Type B pancreatic cell (in vitro differentiated cells): ENCODE measurements at places on chromosomes 5 and 9.

DNA sequence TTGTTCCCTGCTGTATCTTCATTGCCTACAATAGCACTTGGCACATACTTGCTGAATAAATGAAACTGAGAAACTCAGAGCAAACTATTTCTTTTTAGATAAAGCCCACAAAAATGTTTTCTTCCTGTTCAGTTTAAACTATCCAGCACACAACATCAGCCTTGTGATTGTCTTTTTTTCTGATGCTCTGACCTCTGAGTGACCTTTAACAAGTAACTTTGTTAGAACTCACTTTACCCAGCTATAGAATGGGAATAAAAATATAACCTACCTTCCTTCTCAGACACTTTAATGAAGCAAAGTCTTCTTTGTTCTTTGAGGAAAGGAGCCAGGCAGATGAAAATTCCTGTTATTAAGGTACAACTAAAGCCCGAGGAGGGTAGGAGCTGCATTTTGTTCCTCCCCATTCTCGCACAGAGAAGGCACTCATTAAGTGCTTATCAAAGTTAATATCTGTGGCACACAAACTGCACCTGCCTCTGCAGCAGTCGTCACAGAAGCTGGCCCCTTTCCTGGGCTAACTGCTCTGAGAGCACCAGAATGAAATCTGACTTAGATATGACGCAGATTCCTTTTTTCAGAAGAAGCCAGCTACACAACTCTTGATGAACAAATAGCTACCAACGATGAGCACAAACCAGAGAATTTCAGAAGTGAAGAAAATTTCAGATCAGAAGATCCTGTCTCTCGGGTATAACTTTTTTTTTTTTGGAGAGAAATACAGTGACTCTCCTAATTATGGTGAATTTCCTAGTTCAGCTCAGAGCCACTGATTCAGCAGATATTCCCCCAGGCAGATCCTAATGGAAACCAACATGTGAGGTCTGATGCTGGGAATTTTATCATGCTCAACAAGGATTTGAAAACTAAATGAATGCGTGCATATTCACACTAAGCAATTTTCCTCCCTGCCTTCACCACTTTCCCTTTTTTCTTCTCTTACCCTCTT lies 31.0 kb upstream of the NR3C1 start:
- no peak for DNase-seq

- no peak for DNase-seq
Observed at GRCh38 chr5:93277051-93277450, 304.0 kb downstream of the NR2F1-AS1 start.

DNA sequence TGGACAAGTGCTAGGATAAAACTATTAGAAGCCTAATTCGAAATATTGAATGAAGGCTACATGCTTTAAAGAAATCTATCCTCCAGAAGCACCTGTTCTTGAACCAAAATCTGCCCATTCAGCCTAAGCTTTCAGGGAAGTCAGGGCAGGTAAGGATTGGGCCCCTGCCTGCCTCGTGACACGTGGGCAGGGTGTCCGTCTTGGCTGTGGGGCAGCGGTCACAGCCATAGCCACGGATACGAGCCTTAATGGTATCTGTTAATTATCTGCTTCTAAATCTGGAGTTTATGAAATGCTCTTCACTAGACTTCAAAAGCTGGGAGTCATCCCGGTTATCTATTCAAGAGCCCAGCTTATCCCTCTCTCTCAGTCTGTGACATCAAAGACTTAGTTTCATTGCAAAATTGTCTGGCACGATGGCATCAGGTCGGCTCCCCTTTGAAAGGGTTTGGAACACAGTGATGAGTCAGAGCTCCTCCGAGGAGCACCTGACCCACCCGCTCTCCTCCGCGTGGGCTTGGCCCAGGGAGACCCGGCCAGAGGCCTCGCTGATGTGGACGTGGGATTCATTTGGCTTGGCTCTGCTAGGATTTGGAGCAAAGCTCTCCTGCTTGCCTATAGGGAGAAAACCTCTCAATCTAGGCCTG lies 135.9 kb downstream of the MACROH2A1 start:
- no peak for DNase-seq

DNA sequence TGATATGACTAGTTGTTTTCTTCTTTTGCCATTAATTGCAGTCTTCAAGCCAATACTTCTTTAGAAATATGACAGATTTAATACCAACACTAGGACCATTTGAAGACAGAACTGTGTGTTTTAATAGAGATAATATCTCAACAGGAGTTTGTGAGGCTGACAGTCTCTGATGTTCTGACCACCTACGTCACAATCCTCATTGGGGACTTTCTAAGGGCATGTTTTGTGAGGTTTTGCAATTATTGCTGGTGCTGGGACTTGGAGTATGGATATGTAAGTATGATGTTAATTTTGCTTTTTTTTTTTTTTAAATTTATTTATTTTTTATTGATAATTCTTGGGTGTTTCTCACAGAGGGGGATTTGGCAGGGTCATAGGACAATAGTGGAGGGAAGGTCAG lies 147.6 kb downstream of the ALDH1A1 start:
- no peak for DNase-seq

DNA sequence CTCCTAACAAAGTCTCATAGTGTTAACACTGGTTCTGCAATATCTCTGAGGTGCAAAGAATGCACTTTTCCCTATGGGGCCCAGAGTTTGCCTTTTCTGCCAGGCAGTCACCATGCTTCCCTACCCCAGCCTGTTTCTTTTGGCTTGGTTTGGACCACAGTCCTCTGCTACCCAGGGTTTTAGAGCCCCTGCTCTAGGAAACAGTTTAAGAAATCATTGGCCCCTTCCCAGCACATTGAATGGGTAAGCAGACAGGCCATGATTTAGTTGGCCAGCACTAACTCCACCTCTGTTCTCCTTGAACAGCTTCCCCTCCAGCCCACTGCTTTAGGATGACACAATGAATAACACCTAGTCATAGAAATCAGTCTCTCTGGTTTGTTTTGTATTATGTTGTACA lies 73.2 kb downstream of the UBAP1 start:
- no peak for DNase-seq

DNA sequence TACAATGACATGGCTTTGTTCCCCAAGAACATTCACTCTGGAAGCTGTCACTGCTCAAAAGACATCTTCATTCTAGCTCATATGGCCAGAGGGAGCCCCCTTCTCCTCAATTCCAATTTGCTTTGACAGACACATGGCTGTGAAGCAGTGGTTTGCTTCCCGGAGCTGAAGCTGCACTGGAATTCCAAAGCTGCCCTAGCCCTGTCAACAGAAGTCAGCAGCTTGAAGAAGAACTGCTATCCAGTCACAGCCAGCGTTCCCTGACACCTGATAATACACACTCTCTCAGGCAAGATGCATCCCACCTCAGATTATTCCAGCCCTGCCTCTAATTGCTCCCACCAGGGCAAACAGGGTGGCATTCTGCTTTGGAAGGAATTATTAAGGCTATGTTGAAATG lies 93.7 kb downstream of the SEMA5A start:
- DNase-seq = no peak

- no peak for DNase-seq
Observed at GRCh38 chr5:39772307-39772706, 347.5 kb upstream of the DAB2 start.

GRCh38 chr9:93569621-93570174 lies 6.7 kb upstream of the PHF2 start:
- DNase-seq = no peak

GRCh38 chr5:163261647-163262269 lies 175.6 kb upstream of the CCNG1 start:
- DNase-seq = no peak

- no peak for DNase-seq
Observed at GRCh38 chr5:171449426-171449825, 30.0 kb downstream of the FGF18 start.

DNA sequence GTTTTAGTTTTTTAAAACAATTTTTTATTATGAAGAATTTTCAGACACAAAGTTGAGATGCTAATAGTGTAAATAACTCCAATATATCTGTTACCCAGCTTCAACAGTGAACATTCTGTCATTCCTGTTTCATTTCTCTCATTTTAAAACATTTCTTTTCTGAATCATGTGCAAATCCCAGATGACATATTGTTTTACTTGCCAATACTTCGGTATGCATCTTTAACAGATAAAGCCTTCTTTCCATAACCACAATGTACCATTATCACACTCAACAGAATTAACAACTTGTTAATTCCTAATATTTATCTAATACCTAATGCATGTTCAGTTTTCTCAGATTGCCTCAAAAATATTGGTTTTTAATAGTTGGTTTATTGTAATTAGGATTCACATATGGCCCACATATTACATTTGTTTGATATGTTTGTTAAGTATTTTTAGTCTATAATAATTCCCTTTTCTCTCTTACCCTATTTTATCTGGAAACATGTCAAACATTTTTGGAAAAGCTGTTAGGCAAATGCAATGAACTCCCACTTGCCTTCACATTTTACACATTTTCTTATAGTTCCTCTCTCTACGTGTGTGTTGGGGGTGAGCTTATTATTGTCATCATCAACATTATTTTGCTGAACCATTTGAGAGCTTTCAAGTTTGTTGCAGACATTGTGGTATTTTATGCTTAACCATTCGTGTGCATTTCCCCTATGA lies 58.7 kb upstream of the ANKRD55 start:
- DNase-seq = no peak

- peak; percentile 89 for DNase-seq
Observed at GRCh38 chr5:181246276-181247049, 2.8 kb upstream of the RACK1 start.

- DNase-seq = no peak
Observed at GRCh38 chr9:88990729-88991065, 571 bp upstream of the S1PR3 start.

DNA sequence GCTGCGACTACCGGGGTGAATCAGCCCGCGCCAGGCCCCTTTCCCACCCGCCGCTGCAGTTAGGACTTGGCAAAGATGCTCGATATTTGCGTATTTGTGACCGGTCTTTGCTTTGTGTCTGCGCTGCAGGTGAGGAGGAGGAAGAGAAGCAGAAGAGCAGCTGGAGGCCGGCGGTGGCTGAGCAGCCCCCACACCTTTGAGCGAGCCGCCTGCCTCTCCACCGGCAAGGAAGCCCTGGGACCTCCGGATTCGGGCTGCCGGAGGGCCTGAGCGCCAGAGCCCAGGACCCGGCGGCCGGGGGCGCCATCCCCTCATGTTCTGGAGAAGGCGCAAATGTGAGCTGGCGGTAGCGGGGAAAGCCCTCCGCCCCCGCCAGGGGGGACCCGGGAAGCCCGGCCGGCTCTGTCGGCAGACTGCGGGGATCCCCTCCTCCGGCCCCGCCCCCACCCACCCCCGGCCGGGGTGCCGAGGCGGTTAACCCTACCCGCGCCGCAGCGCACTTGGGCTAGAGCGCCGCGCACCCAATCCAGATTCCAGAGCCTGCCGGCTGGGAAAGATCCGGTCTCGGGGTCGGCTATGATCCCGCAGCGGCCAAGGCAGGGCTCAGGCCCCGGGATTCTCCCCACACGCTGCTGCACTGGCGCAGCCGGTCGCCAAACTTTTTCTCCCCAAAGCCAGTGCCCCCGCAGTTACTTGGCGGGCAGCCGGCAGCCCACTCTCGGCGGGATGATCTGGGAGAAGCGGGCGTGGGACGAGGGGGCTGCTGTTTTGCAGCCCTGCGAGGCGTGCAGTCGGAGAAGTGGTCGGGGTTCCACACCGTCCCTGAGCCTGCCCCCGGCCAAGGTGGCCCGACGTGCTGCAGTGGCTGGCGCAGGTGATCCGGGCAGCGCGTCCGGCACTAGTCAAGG lies 800 bp upstream of the KCNN2 start:
- DNase-seq = peak; percentile 79

DNA sequence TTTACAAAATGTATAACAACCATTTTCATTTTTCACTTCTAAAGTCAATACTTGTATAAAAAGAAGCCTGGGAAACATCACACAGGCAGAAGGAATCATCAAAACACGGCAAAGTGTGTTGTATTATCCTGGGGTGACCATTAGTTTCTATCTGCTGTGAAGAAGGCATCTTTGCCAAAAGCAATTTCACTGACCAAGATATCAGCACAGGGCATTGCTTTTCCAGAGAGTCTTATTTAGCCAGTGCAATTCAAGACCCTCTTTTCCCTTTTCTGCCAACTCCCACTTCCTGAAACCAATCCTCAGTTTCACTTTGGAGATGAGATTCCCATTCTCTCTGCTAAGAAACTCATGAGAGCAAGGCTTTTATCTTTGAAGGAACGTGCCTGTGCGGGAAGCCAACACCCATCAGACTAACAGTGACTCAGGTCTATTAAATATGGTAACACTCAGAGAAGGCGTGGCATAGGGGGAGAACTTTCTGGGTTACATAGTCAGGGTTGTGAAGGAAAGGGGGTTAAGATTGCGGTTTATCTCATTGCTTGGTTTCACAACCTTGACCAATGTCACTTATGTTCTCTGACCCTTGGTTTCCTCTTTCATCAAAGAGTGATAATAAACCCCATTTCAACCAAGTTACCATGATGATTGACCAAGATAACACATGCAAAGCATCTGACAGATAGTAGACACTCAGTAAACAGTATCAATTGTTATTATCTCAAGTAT lies 666.9 kb upstream of the KLF4 start:
- DNase-seq = no peak

DNA sequence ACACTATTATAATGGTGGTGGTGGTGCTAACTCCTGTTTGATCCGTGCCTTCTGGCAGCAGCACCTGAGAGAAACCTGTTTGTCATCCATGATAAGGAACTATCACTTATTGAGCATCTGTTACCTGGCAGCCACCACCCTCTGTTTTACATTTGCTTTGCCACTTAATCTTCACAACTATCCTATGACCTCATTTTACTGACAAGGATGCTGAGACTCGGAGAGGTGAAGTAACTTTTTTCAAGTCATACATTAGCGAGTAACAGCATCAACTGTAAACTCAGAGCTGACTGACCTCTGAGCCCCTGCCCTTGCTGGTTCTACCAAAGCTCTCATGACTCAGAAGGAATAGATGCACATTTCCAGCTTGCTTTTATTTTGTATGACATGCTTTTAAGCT lies 81.1 kb downstream of the EGFLAM start:
- DNase-seq = no peak

DNA sequence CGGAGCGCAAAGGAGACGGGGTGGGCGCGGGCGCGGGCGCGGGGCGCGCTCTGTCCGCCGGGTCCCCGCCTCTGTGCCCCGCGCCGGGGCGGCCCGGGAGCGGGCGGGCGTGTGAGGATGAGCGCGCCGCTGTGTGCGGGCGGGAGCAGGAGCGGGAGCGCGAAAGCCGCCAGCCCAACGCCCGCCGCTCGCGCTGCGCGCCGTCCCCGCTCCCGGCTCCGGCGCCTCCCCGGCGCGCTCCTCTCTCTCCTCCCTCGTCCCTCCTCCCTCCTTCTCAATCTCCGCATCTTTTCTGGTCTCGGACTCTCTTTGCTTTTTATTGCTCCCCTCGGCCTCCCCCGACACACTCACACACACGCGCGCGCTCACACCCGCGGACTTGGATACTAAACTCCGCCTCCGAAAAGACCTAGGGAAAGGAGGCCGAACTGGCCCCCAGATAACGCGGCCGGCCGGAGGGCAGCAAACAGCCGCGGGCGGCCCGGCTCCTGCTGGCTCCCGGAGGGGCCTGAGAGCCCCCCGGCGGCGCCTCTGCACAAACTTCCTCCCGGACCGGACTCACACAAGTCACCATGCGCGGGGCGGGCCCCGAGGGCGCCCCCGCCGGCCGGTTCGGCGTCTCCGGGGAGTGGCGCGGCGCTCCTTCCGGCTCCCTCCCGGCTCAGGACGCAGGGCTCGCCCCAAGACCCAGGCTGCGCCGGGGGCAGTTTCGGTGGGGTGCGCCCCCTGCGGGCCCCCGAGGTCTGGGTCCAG lies at the start of gene FIBCD1:
Gene FIBCD1, minus strand, starts transcription at position 596 of the 753 bp plus-strand sequence. CDS start 640 bp downstream, outside the sequence.
- no peak for DNase-seq

- no peak for DNase-seq
Observed at GRCh38 chr5:173786286-173787187, 101.6 kb upstream of the CPEB4 start.

GRCh38 chr9:109320742-109321448 lies at the start of gene EPB41L4B:
EPB41L4B (minus strand) TSS chr9:109321059; CDS start chr9:109320446, 613 bp downstream.
- peak; percentile 96 for DNase-seq
